ENCODE measurements at places on chromosomes 3 and 15.

- H3K4me3 ChIP-seq: no peak overlapping the region
- H3K27me3 ChIP-seq: no peaks in the 10 kb centered on the region
Observed at GRCh38 chr15:70093481-70094319, 4.0 kb downstream of the TLE3 start.

DNA sequence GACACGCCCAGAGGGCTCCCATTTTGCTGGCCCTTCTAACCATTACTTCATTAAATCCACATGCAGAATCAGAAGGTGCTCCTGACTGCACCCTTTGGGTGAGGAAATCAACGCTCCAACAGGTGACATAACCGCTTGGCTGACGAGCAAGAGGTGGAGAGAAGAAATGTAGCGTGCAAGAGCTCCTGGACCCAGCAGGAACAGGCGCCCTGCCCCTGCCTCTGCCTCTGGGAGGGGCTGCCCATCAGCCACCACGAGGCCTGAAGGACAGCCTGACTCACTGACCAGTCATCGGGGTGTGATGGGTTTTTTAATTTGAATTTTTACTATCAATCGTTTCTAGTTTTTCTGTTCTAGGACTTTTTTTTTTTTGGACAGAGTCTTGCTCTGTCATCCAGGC is 218.2 kb downstream of the ADAMTS17 start:
- H3K27ac ChIP-seq: no peak overlapping the region
- no peaks in the 10 kb centered on the region for H3K4me1 ChIP-seq
- no peak overlapping the region for H3K4me3 ChIP-seq
- no peaks in the 10 kb centered on the region for H3K36me3 ChIP-seq
- DNase-seq: no peak
- no peaks in the 10 kb centered on the region for H3K27me3 ChIP-seq

GRCh38 chr15:34609102-34610057 is 25.9 kb upstream of the GOLGA8B start:
- peaks cover 59% of the 10 kb centered on the region for H3K27me3 ChIP-seq
- H3K4me3 ChIP-seq: no peak overlapping the region
- DNase-seq: no peak

DNA sequence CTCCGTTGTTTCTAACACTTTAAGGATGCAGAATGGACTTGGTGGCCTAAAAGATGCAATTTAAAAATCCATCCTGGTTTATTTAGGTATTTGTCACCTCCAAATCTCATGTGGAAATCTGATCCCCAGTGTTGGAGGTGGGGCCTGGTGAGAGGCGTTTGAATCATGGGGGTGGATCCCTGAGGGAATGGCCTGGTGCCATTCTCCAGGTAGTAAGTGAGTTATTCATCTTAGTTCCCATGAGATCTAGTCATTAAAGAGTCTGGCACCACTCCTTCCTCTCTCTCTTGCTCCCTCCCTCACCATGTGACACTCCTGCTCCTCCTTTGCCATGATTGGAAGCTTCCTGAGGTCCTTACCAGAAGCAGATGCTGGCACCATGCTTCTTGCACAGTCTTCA is 339.1 kb downstream of the NTRK3 start:
- no peak overlapping the region for H3K4me3 ChIP-seq
- DNase-seq: no peak
- H3K4me1 ChIP-seq: no peaks in the 10 kb centered on the region
- H3K27ac ChIP-seq: no peak overlapping the region
- H3K27me3 ChIP-seq: no peaks in the 10 kb centered on the region

GRCh38 chr3:134473868-134474546 is 11.8 kb downstream of the ANAPC13 start:
- peaks cover 24% of the 10 kb centered on the region for H3K36me3 ChIP-seq
- peak; percentile 74 for DNase-seq
- H3K4me1 ChIP-seq: peaks cover 44% of the 10 kb centered on the region
- peak overlapping the region; percentile 66 for H3K27ac ChIP-seq

DNA sequence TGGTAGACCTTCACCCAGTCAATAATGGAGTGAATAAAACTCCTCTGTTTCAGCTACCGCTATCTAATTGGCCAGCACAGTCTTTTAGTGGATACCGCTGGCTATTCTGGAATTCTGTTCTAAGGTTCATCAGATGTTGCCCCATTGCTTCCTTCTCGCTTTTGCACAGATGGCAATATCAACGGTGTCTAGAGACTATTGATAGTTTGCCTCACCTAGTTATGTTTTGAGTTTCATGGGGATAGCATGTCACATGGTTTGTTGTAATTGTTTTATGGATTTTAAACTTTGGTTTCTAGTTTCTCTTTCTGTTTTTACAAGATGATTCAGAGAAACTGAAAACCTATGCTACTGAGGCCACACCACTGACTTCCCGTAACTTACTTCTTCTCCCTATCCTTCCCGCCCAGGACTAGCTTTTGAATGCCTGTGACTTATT is 2.0 kb downstream of the XRN1 start:
- H3K4me1 ChIP-seq: peaks cover 15% of the 10 kb centered on the region
- H3K27me3 ChIP-seq: no peaks in the 10 kb centered on the region
- DNase-seq: no peak
- no peak overlapping the region for H3K4me3 ChIP-seq
- H3K36me3 ChIP-seq: peaks cover 16% of the 10 kb centered on the region

DNA sequence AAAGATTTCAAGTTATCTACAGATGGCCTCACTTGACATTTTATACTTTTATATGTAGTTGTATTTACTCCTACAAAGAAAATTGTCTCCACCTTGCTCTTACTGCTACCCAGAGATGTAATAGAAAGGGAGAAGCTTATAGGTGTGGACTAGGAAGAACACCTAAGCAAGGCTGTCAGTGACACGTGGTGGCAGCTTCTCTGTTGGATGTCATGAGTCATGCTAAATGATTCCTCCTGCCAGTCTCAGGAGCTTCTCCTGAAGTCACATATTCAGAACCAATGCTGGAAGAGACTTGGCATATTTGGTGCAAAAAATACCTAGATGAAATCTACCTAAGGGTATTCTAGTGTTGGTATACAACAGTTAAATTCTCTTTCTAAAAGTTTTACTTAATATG is 184.7 kb downstream of the LRRC3B start:
- no peaks in the 10 kb centered on the region for H3K36me3 ChIP-seq
- no peaks in the 10 kb centered on the region for H3K4me1 ChIP-seq
- no peak for DNase-seq
- no peak overlapping the region for H3K4me3 ChIP-seq
- H3K27ac ChIP-seq: no peak overlapping the region

DNA sequence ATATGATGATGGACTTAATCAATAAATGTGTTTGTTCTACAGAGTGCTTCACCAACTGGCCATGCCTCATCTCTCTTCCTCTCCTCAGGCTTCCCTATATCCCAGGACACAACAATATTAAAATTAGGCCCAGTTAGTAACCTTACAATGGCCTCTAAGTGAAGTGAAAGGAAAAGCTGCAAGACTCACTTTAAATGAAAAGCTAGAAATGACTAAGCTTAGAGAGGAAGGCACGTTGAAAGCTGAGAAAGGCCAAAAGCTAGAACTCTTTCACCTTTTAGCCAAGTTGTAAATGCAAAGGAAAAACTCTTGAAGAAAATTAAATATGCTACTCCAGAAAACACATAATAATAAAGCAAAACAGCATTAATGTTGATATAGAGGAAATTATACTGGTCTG is 1010.3 kb downstream of the NAALADL2 start:
- H3K4me1 ChIP-seq: no peaks in the 10 kb centered on the region
- no peak overlapping the region for H3K27ac ChIP-seq
- H3K4me3 ChIP-seq: no peak overlapping the region
- H3K36me3 ChIP-seq: no peaks in the 10 kb centered on the region
- no peak for DNase-seq

DNA sequence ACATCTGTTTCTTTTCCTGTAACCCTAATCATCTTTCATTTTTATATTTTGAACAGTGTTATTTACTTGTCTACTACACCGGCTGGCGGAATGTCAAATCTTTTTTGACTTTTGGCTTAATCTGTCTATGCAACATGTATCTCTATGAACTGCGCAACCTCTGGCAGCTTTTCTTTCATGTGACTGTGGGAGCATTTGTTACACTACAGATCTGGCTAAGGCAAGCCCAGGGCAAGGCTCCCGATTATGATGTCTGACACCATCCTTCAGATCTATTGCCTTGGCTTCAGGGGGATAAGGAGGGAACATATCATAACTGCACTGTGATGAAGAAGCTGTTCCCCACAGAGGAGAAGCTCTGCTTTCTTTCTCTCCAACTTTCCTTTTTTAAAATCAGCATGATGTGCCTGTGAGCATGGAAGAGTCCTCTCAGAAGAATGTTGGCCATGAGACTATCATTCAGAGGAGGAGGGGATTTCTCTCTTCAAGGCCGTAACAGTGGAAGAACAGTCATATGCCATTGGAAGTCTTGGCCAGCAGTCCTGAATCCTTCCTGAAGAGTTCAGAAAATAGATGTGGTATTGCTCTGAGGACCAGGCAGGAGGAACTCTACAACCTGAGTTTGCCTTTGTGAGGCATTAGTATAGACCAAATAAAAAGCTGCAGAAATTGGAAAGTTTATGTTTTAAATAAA is 69.9 kb downstream of the SEC22A start:
- H3K27me3 ChIP-seq: no peaks in the 10 kb centered on the region
- no peak for DNase-seq
- no peak overlapping the region for H3K4me3 ChIP-seq
- no peak overlapping the region for H3K27ac ChIP-seq
- H3K4me1 ChIP-seq: peaks cover 13% of the 10 kb centered on the region
- H3K36me3 ChIP-seq: peaks cover 8% of the 10 kb centered on the region

Measured in RWPE2 (cell line).